Daoy (cell line): ENCODE measurements at places on chromosomes 11 and 22. TPM values are rescaled to one million over a fixed set of nuclear protein-coding genes. Genes with fewer than 3 reads are reported as not detected.

The SLC37A4 gene
- 12.7 and 18.9 TPM in 2 replicates for total RNA-seq

The FXYD2 gene
- total RNA-seq = 1.3 TPM in 1 of 2 replicates, not detected in the other

DNA sequence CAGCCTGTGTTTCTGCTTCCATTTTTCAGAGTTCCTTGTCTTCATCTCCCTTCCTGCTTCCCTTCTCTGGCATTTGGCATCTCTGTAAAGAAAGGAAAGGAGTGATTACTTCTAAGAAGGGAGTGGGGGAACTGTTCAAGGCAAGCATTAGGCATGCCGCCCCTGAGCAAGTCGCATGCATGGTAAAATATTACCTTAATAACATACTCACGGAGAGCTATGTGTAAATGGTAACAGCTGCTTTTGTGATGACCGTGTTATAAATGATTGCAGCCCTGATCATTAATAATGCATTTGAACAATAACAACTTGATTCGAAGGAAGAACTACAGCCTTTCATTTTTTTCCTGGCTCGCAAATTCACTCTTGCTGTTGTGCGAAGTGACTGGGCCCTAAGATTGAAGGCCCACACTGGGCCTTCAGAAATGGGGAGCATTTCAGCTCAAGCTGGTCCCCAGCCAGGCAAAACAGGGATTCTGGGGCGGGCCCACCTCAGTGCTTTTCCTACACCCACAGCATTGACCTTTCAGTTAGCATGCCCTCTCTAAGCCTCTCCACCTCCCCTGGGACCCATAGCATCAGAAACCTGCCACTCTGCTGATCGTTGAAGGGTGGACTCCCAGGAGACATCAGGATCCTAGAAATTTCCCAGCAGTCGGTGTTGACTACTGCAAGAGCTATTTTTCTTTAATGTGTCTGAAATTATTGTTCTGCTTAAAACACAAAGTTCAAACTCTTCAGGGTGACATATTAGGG lies 263.0 kb upstream of the CADM1 start:
- DNase-seq = no peak

DNA sequence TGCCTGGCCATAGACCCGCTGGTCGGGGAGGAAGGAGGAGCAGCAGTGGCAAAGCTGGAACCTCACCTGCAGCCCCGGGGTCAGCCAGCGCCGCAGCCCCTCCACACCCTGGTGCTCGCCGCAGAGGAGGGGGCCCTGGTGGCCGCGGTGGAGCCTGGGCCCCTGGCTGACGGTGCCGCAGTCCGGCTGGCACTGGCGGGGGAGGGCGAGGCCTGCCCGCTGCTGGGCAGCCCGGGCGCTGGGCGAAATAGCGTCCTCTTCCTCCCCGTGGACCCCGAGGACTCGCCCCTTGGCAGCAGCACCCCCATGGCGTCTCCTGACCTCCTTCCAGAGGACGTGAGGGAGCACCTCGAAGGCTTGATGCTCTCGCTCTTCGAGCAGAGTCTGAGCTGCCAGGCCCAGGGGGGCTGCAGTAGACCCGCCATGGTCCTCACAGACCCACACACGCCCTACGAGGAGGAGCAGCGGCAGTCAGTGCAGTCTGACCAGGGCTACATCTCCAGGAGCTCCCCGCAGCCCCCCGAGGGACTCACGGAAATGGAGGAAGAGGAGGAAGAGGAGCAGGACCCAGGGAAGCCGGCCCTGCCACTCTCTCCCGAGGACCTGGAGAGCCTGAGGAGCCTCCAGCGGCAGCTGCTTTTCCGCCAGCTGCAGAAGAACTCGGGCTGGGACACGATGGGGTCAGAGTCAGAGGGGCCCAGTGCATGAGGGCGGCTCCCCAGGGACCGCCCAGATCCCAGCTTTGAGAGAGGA lies 11.9 kb downstream of the TMEM121B start:
- DNase-seq = no peak

DNA sequence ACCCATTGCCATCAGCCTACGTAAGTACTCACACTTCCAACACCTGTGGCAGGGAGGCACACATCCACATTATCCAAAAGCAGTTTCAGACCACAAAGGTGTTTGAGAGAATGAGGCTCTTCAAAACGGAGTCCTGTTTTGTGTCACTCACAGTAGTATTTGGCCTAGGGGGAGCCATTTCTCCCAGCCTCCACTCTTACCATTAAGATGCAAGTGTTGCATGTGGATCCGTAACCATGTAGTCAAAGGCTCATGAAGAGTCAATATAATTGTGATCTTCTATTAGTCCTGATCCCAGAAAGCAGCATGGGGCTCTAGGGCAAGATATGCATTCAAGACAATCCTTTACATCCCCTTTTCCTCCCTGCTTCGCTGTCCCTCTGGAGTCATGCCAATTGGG lies 41.5 kb downstream of the IL10RA start:
- no peak for DNase-seq

DNA sequence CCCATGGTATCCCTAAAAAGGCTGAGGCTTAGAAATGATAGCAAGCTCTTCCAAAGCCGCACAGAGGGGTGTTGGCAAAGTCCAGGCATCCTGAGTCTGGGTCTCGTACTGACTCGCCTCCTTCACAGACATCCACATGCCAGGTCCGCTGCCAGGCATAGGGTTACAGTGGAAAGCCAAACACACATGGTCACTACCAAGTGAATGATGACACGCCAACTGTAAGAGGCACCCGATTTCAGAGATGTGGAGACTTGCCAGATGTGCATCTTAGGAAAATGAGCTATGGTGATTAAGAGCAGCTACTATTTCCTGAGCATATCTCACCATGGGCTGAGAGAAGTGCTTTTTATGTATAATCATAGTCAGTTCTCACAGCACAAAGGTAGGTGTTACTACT lies 314.9 kb downstream of the MIAT start:
- peak; percentile 76 for DNase-seq

- DNase-seq = no peak
Measured at GRCh38 chr22:40289991-40290459, 56.3 kb upstream of the ADSL start.
